Stimulated activated CD4-positive, alpha-beta T cell treated with anti-CD3 and anti-CD28 coated beads, TNF-alpha, amount 100 ng/mL, for 4 hours (primary cell): ENCODE measurements at places on chromosomes 11 and 22.
A peak's percentile ranks its signal among the peaks of the same experiment; 100 is the strongest.

- DNase-seq, result no peak
These were observed 26.8 kb downstream of the RNF141 start for GRCh38 chr11:10514202-10514601.

DNA sequence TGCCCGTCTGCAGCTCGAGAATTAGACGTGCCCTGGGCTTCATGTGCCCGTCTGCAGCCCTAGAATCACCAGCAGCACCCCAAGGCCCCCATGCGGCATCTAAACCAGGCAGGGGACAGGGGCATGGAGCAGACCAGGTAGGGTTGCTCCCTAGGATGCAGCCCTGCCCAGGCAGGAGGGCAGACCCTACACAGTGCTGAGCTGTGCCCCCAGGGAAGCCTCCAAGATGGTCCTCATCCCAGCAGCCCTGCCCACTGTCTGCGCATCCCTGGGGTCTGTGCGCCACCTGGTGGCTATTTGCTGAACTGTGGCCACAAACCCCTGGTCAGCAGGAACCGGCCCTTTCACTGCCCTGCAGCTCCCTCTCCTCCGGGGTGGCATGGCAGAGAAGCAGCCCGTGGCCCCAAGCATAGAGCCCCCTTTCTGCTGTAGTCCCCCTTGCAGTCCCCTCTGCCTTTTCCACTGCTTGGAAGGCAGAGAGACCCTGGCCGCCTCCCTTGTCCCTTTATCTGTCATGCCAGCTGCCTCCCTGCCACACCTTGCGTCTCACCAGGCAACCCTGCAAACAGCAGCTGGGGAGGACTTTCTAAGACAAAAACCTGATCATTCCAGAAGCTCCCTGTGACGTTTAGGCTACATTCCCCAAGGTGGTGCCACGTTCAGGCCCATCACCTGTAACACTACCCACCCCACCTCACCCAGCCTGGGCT lies 86.6 kb downstream of the KCNQ1 start:
- DNase-seq, result peak; percentile 48

- DNase-seq, result no peak
These were observed 488 bp upstream of the SELENOM start for GRCh38 chr22:31107894-31108218.

- no peak for DNase-seq
These were observed 113.0 kb downstream of the KCNQ1OT1 start for GRCh38 chr11:2586793-2587131.

DNA sequence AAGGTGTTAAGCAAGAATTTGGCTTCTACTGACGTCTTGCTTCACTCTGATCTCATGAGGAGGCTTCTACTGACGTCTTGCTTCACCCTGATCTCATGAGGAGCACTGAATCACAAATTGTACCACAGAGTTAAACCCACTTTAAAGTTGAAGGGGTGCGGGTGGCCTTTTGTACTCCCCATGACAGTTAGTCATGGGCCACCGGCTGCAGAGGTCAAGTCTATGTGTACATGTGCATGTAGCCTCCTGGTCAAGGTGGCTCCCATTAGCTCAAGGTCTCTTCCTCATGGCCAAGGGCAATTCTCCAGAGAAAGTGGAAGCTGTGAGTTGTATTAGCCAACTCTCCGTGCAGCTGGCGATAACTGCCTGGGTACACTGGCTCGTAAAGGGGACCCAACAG lies 23.1 kb upstream of the FZD4 start:
- no peak for DNase-seq

- DNase-seq, result no peak
These were observed 20.5 kb downstream of the TST start for GRCh38 chr22:36998620-36999351.

- DNase-seq, result no peak
These were observed 534.3 kb upstream of the ARHGAP42 start for GRCh38 chr11:100152766-100153165.

GRCh38 chr11:15113381-15113780 lies 1.3 kb upstream of the INSC start:
- no peak for DNase-seq

GRCh38 chr11:70240337-70240736 lies 30.2 kb upstream of the PPFIA1 start:
- DNase-seq, result no peak

DNA sequence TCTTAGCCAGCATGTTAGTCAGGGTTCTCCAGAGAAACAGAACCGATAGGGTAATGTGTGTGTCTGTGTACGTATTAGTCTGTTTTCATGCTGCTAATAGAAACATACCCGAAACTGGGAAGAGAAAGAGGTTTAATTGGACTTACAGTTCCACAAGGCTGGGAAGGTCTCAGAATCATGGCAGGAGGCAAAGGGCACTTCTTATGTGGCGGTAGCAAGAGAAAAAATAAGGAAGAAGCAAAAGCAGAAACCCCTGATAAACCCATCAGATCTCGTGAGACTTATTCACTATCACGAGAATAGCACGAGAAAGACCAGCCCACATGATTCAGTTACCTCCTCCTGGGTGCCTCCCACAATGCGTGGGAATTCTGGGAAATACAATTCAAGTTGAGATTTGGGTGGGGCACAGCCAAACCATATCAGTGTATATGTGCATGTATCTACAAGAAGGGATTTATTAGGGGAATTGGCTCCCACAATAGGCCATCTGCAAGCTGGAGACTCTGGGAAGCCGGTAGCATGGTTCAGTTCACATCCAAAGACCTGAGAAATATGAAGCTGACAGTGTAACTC lies 173.7 kb upstream of the NECTIN1 start:
- DNase-seq, result no peak

DNA sequence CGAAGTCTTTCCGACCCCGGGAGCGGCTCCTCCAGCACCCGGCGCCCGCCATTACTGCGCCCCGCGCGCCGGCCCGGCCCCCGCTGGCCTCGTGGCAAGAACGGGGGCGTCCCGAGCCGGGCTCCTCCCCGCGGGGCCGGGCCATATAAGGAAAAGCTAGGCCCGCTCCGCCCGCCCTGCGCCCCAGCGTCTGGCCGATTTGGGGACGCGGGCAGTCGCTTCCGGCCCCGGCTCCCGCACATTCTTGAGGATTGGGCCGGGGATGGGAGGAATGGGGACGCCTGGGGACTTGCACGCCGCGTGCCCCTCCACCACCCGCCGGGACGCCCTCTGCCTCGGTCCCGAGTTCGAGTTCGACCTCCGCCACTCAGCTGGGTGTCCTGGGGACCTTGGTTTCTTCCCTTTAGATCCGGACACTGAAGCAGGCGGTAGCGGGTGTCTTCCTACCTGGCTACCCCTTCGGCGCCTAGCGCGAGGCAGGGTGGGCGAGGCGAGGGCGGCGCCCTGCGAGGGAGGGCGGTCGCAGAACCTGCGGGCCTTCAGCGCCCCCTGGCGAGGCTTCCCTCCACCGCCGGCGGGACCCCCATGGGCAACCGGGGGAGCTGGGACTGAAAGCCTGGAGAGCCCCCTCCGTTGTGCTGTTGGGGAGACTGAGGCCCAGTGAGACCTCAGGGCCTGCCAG lies 3.8 kb downstream of the SMTN start:
- peak; percentile 85 for DNase-seq

- DNase-seq, result no peak
These were observed 89.3 kb downstream of the RDX start for GRCh38 chr11:110207123-110207522.

DNA sequence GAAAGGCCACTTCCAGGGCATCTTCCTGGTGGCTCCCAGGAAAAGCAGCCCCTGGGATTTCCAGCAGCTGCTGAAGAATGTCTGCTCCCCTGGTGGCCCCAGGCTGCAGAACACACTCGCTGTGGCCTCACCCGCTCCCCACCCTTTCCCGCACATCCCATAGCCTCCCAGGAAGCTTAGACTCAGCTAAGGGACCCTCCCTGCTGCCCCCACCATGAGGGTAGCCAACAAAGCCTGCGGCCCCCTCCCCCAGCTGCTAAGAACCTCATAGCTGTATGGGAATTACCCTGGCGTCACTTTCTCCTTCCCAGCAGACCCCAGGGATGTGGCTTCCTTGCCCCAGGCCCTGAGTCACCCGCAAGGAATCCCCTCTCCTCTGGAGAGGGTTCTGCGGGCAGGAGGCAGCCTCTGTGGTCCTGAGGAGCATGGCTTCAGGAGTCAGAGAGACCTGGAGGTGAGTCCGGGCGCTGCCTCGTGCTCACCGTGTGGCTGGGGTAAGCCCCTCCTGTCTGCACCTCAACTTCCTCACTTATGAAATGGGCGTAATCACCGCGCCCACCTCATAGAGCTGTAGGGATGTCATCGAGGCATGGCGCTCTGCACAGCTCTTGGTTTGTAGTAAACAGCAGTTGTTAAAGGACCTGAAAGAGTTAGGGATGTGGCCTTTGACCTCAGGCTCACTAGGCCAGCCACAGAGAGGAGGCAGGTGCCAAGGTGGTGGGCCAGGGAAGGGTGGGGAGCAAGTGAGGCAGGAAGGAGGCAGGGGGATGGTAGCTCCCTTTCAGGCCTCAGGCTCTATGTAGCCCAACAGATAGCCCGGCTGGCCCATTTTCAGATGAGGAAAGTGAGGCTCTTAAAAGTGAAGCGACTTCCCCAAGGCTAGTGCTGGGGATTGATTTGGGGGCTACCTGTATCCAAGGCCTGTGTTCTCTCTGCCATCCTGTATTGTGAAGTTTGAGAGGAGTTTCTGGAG lies 71.2 kb downstream of the LRRC32 start:
- no peak for DNase-seq

- no peak for DNase-seq
These were observed 1.3 kb upstream of the OR8D1 start for GRCh38 chr11:124315052-124315451.

DNA sequence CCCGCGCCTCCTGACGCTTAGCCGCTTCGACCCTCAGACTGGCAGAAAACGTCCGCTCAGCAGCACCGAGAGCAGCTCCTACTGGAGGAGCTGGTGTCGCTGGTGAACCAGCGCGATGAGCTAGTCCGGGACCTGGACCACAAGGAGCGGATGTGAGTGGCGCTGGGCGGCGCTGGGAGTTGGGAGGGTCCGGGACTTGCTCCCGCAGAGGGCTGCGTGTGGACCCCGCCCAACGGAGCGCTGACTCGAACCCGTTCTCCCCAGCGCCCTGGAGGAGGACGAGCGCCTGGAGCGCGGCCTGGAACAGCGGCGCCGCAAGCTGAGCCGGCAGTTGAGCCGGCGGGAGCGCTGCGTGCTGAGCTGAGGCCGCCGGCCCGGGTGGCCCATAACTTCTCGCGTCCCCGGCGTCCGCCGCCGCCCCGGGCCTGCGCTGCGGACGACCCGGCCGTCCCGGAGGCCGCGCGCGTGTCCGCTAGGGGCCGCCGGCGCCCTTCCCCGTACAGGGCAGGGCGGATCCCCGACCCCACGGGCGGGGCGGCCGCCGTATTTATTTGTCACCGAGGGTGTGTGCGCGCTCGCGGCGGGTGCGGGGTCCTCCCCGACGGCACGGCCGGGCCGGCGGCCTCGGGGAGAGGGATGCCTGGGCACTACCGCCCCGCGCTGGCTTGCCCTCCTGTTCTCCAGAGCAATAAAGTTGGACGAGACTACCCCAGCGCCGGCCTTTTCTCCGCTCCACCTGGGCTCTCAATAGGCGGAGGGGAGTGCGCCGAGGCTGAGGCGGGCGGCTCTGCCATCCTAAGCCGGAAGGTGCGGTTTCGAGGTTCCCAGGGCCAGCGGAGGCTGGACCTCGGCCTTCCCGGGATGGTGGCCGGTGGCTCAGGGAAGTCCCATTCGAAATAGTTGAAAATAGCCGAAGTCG lies 3.4 kb downstream of the KCNK7 start:
- DNase-seq, result no peak
